ENCODE measurements at places on chromosomes 7 and 10.

GRCh38 chr10:484925-485661, 204.4 kb downstream of the DIP2C start:
- no peak for DNase-seq

DNA sequence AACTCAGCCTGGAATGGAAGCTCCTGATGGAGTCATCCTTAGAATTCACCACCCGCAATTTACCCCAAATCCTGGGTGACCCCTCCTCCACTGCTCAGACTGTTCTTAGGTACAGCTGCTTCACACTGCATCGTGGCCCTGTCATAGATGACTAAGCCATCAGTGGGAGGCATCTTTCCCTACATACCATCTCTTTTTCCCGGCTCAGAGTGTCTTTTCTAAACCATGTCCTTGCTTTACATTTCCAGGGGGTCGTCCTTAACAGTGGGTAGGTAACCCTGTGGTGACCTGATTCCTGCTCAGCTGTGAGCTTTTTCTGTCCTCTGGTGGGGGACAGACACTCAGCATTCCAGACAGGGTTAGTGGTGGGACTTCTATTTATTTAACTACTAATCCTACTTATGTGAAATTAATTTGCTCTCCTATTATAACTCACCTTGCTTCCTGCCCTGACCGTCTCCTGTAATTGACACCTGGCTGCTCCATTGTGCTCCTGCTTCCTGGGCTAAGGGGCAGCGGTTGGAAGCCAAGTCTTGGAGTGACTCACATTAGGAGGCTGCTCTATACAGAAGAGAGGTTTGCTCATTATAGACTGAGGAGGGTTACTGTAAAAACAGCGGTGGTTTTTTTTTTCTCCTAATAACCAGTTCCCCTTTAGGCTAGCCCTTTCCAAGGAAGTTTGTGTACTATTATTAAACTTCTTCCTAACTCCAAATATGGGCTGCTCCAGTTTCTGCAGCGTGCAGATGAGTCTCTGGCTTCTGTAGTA, 40.6 kb downstream of the PYROXD2 start:
- DNase-seq, result peak; percentile 20

GRCh38 chr10:28331841-28332240, 29.0 kb upstream of the MPP7 start:
- no peak for DNase-seq

DNA sequence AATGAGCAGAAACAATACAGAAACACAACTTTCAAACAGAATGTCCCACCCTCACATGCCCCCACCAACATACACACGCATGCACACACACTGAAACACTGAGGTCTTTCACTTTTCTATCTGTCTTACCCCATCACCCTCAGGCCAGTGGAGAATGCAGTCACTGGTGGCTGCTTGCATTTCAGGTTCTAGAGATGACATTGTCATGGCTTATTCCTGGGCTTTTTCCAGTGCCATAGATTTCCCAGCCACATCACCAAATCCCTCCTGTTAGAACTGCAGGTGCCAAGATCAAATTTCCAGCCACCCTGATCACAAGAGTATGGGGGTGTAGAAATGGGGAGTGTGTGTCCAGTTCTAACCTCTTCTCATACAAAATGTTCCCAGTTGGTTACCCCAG, 68.4 kb downstream of the CACNA2D1 start:
- DNase-seq, result peak; percentile 44

- no peak for DNase-seq
Measured at GRCh38 chr10:9260690-9261089, 1206.2 kb downstream of the GATA3 start.

- no peak for DNase-seq
Measured at GRCh38 chr10:112524641-112525040, 77.6 kb downstream of the VTI1A start.

DNA sequence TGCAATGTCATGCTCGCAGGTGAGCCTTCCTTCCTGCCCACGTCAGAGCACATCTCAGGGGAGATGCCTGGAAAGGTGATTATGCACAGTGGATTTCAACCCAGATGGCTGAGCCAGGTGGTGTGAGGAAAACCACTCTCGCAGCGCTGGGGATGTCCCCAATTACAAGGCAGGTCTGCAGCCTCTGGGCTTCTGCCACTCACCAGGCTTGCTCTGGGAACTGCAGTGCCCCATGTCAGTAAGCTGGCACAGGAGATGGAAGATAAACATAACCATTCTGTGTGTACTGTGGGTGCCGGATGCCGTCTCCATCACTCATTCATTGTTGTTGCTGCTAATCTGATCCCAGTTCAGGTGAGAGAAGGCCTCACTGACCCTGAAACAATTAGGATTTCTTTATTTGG, 222.9 kb upstream of the PITRM1 start:
- peak; percentile 59 for DNase-seq

DNA sequence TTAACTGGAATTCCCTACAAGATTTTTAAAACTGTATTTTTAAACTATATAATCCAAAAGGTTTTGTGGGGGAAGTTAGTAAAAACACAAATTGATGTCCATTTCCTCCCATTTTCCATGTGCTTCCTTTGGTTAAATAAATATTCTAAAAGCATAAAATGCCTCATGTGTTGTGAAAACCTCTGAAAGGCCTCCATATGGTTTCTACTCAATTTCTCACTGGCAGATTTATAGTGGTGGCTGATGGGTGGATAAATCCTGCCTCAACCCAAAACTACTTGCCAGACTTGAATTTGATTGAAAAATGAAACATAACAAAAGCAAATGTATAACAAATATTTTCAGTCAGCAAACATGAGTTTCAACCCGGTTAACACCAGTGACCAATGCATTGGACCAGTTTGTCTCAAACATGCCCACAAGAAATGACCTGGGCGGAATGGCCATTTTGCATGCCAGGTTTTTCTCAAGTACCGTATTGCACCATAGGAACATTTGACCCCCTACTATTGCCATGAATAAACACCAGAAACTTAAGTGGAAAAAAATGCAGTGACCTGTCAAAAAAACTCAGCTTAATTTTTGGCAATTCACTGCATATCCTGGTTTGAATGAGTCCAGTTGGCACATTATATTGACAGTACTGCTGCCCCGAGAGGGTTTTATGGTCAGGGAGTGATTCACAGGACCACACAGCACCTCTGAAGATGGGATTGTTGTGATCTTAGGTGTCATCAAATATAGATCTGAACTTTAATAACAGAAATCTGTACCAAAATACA, 454.6 kb upstream of the ANKRD30A start:
- no peak for DNase-seq

DNA sequence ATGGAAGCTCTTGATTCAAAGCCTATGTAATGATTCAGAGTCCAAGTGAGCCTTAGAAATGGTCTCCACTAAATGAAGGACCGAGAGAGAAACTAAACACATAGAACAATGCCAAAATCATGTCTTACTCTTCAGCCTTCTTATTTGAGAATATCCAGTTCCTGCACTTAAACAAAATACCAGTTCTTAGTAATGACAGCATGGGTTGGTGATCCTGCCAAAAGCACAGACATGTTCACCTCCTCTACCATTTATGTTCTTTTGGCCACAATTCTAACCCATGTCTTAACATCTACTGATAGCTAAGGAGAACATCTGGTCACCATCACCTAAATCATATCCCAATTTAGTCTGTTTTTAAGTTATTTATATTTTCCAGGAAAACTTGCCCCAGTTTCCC, 239.6 kb upstream of the PTN start:
- DNase-seq, result no peak

All from NCI-H748 treated with DMSO at 0.1 percent for 48 hours (cell line).